ENCODE measurements at places on chromosomes 16 and 17. TPM values are rescaled to one million over a fixed set of nuclear protein-coding genes. Genes with fewer than 3 reads are reported as not detected.

OTOP2 gene
- total RNA-seq = not detected

KRTAP3-2 gene
- not detected for total RNA-seq

CDH1 gene
- total RNA-seq = 0.28 TPM

TVP23A gene
- total RNA-seq = not detected

CLEC18B gene
- total RNA-seq = 0.56 TPM

CIITA gene
- total RNA-seq = 0.77 TPM

GNGT2 gene
- 0.56 TPM for total RNA-seq

TBC1D3I gene
- total RNA-seq = not detected

IGFALS gene
- not detected for total RNA-seq

SOST gene
- 20.0 TPM for total RNA-seq

TBX2 gene
- 64.0 TPM for total RNA-seq

CNTD1 gene
- 0.19 TPM for total RNA-seq

ALOX12B gene
- total RNA-seq = not detected

CES3 gene
- total RNA-seq = 0.56 TPM

NGFR gene
- total RNA-seq = 0.28 TPM

KRTAP9-4 gene
- total RNA-seq = not detected

NOD2 gene
- 0.28 TPM for total RNA-seq

DHRS7C gene
- total RNA-seq = not detected

ACSM5 gene
- total RNA-seq = 0.19 TPM

NPTX1 gene
- 5.6 TPM for total RNA-seq

CASKIN2 gene
- total RNA-seq = 3.5 TPM

ZSCAN32 gene
- total RNA-seq = 7.9 TPM

HAS3 gene
- 5.6 TPM for total RNA-seq

ATXN7L3 gene
- 40.5 TPM for total RNA-seq

LPO gene
- not detected for total RNA-seq

ZNF688 gene
- total RNA-seq = 5.6 TPM

YBX2 gene
- total RNA-seq = not detected

GGA3 gene
- total RNA-seq = 6.8 TPM

OR3A3 gene
- not detected for total RNA-seq

FNDC8 gene
- not detected for total RNA-seq

Measured in regular cardiac myocyte (primary cell).